ENCODE measurements at places on chromosomes 2 and 18.
A peak's percentile ranks its signal among the peaks of the same experiment; 100 is the strongest.

DNA sequence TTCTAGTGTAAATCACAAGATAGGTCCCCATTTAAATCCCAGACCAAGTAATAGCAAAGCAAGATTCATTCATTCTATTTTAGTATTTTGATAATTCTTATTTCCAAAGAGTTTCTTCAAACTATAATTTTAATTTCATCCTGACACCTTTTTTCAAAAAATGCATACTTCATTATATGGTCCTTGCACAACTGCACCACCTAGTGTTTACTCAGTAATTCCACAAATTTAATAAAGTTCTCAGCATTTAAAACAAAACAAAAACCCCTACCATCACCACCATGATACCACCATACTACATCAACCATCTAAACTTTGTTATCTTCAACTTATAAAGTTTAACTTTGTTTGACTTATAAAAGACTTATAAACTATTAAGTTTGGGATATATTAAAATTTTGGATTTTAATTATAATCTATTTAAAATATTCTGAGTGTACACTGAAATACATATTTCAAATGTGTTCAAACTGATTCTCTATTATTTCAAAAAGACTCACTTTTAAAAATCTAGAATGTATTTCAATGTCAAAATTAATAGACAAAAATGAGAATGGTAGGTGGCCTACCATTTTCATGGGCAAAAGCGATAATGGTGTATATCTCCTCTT is 44.2 kb downstream of the WDPCP start:
- DNase-seq, result no peak

- DNase-seq, result no peak
Observed at GRCh38 chr2:144133936-144134665, 385.8 kb downstream of the ZEB2 start.

GRCh38 chr18:51430538-51430937 is 233.1 kb upstream of the MEX3C start:
- no peak for DNase-seq

DNA sequence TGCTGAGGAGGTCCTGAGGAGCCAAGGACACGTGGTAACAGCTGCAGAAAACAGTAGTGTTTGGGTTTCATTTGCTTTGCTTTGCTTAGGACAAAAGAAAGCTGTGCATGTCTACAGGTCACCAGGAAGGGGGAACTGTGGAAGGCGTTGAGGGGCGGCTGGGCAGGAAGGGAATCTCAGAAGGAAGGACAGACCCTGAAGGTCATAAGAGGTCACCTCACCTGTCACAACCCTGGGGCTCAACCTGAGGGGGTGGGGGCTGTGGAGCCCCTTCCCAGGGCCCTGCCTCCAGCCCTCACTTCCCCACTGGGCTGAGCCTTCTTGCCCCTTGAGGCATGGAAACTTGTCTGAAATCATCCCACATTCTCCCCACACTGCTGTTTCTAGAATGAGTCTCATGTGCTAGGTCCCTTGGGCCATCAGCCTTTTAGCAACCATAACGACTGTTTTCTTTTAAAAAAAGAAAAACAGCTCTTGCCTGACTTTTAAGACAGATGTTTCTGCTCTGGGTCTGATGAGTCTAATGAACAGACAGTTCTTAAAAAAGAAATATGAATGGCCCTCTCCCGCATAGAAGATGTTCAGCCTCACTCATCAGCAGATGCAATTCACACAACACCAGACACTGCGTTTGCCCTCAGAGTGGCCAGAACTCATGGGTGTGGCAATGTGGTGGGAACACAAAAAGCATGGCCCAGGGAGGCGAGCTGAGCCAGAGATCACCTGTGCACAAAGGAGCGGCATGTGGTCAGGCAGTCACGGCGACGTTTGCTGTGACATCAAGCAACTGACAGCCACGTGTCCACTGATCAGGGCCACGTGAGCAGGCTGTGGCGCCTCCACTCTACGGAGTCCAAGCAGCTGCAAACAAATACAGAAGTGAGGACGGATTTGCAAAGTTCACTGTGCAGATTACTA is 84.0 kb downstream of the SEPTIN10 start:
- DNase-seq, result no peak

DNA sequence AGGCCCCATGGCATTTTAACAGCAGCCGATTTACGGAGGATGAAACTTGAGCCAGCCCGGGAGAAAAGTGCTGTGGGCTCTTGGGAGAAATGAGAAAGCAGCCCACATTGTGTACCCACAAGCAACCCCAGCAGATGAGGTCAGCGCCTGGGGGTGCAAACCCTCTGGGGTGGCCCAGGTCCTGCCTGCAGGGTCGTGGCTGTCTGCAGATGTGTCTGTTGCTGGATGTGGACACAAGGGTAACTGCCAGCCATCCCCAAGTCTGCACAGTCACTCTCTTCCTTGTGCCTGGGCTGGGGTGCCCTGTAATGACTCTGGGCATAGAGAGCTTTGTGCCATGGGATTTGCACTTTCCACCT is 170.8 kb downstream of the PRKCE start:
- DNase-seq, result peak; percentile 9

DNA sequence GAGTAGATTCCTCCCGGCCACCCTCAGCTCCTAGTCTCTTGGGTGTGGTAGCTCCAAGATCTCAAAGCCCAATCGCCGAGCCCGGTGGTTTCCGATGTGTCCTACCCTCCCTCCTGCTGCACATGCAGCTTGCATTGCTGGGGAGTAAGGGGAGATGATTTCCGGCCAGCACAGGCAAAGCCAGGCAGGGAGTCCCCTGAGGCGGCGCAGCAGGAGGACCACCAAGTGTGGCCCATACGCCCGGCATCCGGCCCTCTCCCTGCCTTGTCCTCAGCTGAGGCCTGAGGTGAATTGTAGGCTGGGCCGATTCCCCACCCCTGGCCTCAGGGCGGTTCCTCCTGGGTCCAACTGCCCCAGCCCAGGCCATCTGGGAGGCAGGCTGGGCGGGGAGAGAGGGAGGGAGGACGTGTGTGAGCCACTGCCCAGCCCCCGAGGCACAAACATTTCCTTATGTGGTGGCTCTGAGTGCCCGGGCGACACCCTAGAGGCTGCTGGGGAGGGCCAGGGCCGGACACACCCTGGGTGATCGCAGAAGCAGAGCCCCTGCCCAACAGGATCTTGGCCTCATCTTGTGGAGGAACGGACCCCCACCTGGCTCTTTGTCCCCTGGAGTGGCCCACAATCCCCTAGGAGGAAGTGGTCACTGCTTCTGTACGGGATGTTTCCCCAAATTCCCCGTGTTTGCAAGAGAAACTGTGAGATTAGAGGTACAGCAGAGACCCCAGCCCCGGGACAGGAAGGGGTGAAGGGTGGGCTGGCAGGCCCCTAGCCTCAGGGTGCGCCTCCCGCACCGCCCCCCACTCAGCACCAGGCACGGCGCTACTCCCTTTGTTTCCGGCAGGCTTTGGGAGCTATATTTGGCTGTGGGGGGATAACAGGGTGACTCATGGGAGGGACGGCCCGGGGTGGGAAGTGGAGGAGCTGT is 41.9 kb upstream of the PTMA start:
- peak; percentile 91 for DNase-seq

DNA sequence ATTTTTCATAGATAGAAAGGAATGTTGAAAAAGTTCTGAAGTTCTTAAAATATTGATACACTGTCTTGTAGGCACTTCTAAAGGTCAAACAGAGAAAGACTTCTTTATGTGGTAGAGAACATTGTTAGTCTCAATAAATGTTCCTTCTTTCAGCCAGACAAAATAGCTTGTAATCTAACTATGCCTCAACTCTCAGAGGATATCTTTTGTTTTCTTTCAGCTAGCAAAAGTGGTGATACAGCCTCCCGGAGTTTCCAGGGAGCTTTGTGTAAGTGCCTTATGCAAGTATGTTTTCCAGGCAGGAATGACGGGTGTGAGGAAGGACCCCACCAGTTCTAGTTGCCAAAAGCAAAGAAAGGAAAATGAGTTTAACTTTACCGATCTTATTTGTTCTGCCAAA is 452.1 kb upstream of the ST6GAL2 start:
- DNase-seq, result no peak

DNA sequence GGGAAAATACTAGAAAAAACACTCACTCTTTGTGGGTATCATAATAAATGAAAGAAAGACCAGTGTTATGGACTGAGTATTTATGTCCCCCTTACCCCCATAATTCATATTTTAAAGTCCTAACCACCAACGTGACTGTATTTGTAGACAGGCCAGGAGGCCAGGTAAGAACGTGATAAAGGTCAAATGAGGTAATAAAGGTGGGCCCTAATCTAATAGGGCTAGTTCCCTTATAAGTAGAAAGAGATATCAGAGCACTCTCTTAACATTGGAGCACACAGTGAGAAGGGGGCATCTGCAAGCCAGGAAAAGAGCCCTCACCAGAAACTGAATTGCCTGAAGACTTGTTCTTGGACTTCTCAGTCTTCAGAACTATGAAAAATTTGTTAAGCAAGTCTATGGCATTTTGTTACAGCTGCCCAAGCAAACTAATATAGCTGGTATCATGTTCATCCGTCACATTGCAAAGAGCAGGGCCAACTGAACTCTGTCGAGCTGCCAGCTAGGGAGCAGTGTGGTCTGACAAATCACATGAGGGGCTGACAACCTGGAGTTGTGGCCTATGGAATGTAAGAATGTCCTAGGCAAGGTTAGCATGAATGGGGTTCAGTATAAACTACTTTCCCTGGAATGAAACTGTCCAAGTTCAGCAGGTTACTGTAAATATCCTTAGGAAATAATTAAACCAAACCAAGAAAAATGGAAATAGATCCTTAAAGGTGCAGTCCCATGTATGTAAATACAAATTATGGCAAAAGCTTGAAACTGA is 280.9 kb downstream of the ZNF385B start:
- no peak for DNase-seq

Measured in H54 (cell line).